ENCODE measurements at places on chromosomes 11 and 22. TPM values are rescaled to one million over a fixed set of nuclear protein-coding genes. Genes with fewer than 3 reads are reported as not detected.

- no peak for DNase-seq
Observed at GRCh38 chr11:134503100-134503499, 91.1 kb upstream of the B3GAT1 start.

Gene PHLDA2
- 8.2 TPM for total RNA-seq

- no peak for DNase-seq
Observed at GRCh38 chr22:48092866-48093265, 1330.4 kb downstream of the TBC1D22A start.

Gene MYO18B
- 0.27 TPM for total RNA-seq

Gene CRYBA4
- not detected for total RNA-seq

Gene MMP12
- total RNA-seq, result not detected

DNA sequence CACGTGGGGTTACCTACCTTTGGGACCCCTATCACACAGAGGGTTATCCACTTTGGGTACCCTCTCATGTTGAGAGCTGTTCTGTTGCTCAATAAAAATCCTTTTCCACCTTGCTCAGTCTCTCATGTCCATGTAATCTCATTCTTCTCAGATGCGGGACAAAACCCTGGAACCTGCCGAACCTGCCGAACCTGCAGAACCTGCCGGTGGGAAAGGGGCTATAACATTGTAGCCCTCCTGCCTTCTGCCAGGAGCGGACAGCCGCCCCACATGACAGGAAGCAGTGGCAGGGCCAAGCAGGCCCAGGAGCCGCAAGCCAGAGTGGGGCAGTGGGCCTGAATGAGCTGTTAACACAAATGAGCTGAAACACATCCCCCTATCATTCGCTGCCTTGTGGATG is 18.1 kb downstream of the NPAT start:
- no peak for DNase-seq

Gene TCF20
- total RNA-seq, result 41.2 TPM

GRCh38 chr11:67113231-67113721 is 5.8 kb upstream of the KDM2A start:
- peak; percentile 50 for DNase-seq

GRCh38 chr22:21698430-21699329 is 32.9 kb downstream of the PPIL2 start:
- DNase-seq, result no peak

DNA sequence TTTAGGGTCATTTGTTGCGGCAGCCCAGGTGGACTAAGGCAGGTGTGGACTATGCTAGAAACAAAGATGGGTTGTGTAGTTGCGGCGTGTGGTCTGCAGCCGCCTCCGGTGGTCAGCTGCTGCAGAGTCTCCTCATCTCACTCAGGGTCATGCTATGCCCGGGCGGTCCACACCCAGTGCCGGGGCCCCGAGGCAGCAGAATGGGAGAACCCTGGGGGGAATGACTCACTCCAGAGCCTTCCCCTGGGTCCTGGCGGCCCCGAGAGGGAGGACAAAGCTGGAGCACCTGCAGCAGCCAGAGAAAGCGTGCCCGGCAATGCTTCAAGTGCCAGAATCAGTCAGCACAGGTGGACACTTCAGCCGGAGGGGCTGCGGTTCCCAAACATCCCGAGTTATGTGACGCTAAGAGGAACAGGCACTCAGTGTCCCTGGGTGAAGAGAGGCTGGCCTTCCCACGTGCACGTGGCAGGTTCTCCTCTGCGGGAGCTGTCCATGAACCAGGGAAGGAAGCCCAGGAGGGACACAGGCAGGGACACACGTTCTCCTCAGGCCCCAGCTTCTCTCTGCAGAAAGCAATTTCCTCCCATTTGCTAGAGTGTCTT is 289.6 kb upstream of the B3GAT1 start:
- no peak for DNase-seq

- no peak for DNase-seq
Observed at GRCh38 chr22:43234264-43234988, 47.5 kb upstream of the TTLL12 start.

- DNase-seq, result no peak
Observed at GRCh38 chr11:120996973-120997372, 26.9 kb upstream of the TBCEL start.

GRCh38 chr11:22558664-22559063 is 67.0 kb downstream of the FANCF start:
- no peak for DNase-seq

Gene KREMEN1
- 23.6 TPM for total RNA-seq

Gene ZNF214
- total RNA-seq, result 0.60 TPM

DNA sequence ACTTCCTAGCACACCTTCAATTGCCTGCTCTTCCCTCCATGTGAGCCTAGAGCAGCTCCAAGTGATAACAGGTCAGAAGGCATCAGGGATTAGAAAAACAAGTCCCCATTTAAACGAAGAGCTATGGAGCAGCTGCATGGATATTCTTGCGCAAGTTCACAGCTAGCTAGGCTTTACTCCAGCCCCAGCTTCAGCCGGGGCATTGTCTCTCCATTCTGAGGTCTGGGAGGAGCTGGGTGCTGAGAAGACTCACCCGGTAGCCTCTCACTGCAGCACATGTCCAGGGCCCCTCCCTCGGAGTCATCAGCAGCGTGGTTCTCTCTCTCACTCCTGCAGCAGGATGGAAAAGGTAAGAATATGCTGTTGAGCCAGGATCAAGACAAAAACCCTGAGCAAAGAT is 26.0 kb downstream of the PTPN5 start:
- DNase-seq, result no peak

Gene MN1
- 4.2 TPM for total RNA-seq

GRCh38 chr11:11857769-11858168 is 16.0 kb downstream of the USP47 start:
- no peak for DNase-seq

DNA sequence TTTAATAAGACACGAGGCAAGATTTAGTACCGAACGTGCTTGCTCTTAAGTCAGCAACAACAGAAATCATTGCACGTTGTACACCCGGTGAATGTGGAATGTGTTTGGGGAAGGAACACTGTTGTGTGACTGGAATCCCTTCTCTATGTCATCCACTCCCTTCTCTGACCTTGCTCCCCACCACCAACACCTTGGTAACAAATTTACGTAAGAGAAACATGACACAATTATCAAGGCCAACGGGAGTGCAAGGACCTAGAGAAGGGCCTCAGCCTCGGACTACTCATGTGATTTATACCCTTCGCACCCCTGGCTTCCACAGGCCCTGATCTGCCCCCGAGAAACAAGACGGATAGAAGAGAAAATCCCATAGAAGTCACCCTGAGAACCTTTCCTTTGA is 236.2 kb downstream of the LARGE1 start:
- no peak for DNase-seq

- DNase-seq, result no peak
Observed at GRCh38 chr11:30984442-30984816, 385.1 kb downstream of the DCDC1 start.

Gene NLRP14
- not detected for total RNA-seq

- no peak for DNase-seq
Observed at GRCh38 chr22:16960884-16961249, 47.2 kb downstream of the GAB4 start.

- no peak for DNase-seq
Observed at GRCh38 chr11:43557553-43558110, 122.9 kb upstream of the HSD17B12 start.

DNA sequence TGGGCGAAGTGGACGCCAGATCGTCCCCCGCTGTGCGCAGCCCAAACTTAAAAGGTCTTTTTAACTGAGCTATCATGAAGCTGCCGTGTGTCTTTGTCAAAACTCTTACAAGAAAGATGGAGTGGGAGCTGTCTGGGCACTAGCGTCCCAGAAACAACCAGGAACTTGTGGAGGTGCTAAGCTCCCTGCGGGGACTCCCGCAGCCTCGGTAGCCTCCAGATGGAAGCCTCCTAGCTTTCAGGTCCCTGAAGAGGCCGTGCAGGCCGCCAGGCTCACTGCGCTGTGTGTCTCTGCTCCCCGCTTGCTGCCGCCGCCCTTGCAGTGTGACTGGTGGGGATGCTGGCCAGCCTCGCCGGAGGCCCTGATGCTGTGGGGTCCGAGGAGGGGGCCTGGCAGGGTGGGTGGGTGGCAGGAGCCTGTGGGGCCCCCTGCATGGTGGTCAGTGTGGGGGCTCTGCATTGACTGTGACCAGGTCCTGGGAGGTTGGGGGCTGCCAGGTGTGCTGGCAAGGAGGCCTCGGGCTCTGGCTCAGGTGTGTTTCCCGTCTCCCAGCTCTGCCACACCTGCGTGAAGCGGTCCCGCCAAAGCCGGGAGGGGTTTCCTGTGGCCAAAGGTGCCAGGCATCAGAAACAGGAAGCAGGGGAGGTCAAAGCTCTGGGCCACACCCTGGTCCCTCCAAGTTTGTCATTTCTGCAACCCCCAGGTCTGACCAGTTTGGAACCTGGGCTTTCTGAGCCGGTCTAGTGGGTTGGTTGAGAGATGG is 1.2 kb downstream of the TRABD start:
- peak; percentile 78 for DNase-seq

Gene FADS2
- total RNA-seq, result 5.0 TPM

GRCh38 chr11:41970681-41971080 is 511.2 kb upstream of the LRRC4C start:
- DNase-seq, result no peak

Measured in transverse colon (tissue), 4 donors.